ENCODE measurements at places on chromosomes 1 and 21.

- DNase-seq: no peak
These were observed 5.3 kb upstream of the LCE3D start for GRCh38 chr1:152585586-152585985.

- no peak for DNase-seq
These were observed 223.4 kb upstream of the DUSP10 start for GRCh38 chr1:221965252-221965651.

GRCh38 chr1:167137332-167137781, 43.5 kb downstream of the STYXL2 start:
- DNase-seq: no peak

GRCh38 chr1:117622726-117623125, 16.9 kb downstream of the TENT5C start:
- no peak for DNase-seq

GRCh38 chr1:58768191-58768731, 15.6 kb downstream of the JUN start:
- DNase-seq: no peak

DNA sequence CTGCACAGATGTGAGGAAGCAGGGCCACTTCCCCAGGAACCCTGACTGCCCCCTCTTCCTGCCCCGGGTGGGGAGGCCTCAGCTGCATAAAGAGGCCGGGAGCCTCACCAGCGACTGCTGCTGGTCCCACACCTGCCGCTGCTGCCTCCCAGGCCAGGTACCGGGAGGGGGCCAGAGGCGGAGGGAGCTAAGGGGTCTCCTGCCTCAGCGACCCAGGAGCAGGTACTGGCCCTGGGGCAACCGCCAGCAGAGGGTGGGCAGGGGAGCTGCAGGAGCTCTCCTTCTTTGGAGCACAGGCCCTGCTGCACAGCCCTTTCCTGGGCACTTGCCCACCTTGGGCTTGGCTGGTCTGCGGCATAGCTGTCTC, 6.8 kb downstream of the GJC2 start:
- no peak for DNase-seq

DNA sequence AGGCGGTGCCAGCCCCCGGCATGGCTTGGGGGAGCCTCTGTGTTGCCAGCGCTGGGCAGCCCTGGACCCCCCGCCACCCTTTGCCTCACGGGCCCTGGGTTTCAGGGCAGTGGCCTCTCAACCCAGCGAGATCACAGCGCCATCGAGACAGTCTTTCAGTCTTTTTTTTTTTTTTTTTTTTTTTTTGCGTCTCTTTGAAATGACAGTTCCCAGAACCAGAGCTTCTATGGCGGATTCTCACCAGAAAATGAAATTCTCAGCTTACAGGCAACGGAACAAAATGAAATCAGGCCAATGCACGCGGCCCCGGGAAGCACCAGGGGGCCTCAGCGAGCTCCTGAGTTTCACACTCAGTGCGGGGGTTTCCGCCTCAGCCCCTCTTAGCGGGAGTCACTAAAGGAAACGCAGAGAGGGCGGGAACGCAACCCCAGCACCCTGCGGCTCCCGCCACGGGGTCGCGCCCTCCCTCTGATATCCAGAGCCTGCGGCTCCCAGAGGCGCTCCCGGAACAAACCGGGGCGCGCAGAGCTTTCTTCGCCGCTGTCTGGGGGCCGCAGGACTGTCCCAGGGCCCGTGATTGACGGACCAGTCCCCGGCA, 8.0 kb upstream of the COL6A1 start:
- peak; percentile 81 for DNase-seq

DNA sequence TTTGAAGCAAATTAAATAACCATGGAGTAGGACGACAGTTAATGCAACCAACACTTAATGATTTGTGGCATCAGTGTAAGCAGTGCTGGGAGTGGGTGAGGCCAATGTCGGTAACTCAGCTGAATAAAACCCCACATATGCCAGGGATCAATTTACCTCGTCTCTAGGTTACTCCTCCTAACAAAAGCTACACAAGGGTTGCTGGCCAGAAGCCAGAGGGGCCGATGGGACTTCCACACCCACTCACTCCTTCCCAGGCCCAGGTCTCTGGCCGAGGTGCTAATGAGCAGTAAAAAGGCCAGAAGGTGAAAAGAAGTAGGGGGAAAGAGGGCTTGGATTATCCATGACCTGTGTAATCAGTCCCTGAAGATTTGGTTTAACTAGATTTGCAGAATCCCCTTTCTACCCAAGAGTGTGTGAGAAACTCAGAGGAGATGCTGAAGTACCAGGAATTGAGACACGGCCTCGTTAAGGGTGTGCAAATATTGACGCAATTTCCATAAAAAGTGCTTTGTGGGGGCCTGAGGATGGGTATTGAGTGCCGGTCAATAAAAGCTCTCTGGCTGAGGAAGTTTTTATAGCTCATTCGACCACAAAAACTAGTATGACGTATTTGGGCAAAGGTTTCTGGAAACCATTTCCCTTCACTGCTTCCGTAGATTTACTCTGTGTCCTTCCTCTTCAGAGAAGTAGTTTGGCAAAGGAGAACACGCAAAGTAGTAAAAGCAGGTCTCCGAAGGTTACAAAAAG, 145.5 kb downstream of the TBX15 start:
- DNase-seq: no peak

Data from CD4-positive, alpha-beta T cell treated with Interleukin-12 subunit alpha and Interleukin-12 subunit beta, for 1 hour (primary cell).